ENCODE measurements at places on chromosomes 12 and 14. TPM values are rescaled to one million over a fixed set of nuclear protein-coding genes. Genes with fewer than 3 reads are reported as not detected.

DNA sequence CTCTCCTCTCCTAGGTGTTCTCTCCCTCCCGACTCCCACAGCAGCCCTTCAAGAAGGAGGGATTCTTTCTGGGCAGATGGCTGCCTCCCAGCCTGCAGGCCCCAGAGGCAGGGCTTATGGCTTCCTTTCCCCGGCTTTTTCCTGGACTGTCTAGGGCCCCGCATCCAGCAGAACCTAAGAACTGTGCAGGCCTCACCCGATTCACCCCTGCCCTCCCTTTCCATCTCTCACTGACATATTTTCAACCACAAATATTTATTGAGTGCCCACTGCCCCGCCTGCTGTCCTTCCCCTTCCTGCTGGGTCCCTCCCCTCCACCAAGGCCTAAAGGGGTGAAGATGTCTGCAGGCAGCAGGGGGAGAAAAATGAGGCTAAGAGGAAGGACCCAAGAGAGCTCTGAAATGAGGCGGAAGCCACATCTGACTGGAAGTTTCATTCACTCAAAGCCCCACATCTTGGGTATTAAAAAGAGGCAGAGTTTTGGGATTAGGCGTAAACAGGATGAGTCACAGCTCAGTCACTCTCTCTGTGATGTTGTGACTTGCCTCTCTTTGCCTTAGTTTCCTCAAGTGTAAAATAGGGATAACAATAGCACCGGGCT is 2.9 kb downstream of the SCNN1A start:
- DNase-seq: no peak

- no peak for DNase-seq
These were observed 74.3 kb upstream of the ST8SIA1 start for GRCh38 chr12:22408610-22409376.

GRCh38 chr14:97902630-97903029 is 1105.4 kb downstream of the VRK1 start:
- no peak for DNase-seq

Gene HCAR2
- 7.9 TPM for total RNA-seq

Gene GNS
- total RNA-seq: 51.1 TPM

DNA sequence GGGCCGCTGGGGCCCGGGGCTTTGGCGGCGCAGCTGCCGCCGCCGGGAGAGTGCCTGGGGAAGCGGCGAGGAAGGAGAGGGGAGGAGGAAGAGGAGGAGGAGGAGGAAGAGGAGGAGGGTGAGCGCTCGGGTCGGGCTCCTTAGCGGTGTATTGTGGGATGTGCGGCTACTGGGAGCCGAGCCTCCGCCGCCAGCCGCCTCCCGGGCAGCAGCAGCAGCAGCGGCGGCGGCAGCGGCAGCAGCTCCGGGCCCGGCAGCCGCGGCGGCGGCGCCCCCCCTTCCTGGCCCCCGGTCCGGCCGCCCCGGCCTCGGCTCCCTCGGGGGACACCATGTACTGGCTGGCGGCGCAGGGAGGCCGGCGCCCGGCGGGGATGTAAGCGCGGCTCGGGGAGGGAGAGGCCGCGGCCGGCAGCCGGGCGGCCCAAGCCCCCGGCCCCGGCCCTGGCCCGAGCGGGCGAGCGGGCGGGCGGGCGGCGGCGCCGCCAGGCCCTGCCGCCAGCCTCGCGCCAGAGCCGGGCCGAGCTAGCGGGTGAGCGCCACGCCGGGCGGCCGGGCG is at the start of gene SETD1B:
Gene SETD1B (plus strand): TSS at position 149 of the 556 bp plus-strand sequence. CDS start 729 bp downstream, outside the sequence.
- no peak for DNase-seq

DNA sequence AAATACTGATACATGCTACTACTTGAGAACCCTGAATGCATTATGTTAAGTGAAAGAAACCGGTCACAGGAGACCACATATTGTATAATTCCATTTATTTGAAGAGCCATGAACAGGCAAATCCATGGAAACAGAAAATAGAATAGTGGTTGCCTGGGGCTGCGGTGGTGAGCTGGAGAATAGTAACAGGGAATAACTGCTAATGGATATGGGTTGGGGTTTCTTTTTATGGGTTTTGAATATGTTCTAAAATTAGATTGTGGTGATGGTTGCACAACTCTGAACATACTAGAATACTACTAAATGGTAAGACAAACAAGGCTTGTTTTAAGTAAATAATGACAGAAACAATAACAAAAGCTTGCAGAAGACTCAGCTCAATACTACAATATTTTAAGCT is 293.0 kb downstream of the BTG1 start:
- no peak for DNase-seq

Gene CIDEB
- 16.0 TPM for total RNA-seq

Gene BTG1
- 73.7 TPM for total RNA-seq

Gene GLI1
- 0.25 TPM for total RNA-seq

GRCh38 chr12:32179011-32179395 is 72.4 kb downstream of the BICD1 start:
- no peak for DNase-seq

Data from vagina (tissue), 2 donors.